Breast epithelium (tissue), 4 donors: ENCODE measurements at places on chromosomes 2 and 18. TPM values are rescaled to one million over a fixed set of nuclear protein-coding genes. Genes with fewer than 3 reads are reported as not detected.

The CRYGC gene
- not detected for total RNA-seq

The GREB1 gene
- total RNA-seq: 83.6 TPM

The CIDEA gene
- 68.6 TPM for total RNA-seq

The ABCG5 gene
- not detected for total RNA-seq

The TEKT4 gene
- total RNA-seq: not detected

The POTEJ gene
- total RNA-seq: not detected

The TDRD15 gene
- total RNA-seq: not detected

The GLI2 gene
- total RNA-seq: 0.96 TPM

DNA sequence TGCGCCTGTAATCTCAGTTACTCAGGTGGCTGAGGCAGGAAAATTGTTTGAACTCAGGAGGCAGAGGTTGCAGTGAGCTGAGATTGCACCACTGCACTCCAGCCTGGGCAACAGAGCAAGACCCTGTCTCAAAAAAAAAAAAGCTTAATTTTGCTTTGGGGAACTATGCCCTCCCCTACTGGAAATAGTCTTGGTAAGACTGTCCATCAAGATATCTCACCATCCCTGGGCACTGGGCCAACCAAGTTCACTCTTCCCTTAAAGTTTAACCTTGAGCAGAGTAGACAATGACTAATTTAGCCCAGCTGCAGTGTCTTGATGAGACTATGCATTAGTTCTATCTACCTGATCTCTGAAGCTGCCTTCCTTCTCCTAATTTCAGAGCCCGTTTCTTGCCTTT is 44.7 kb downstream of the ASXL2 start:
- DNase-seq: no peak
- H3K4me3 ChIP-seq: no peak overlapping the region
- H3K4me1 ChIP-seq: no peaks in the 10 kb centered on the region
- H3K36me3 ChIP-seq: no peaks in the 10 kb centered on the region

DNA sequence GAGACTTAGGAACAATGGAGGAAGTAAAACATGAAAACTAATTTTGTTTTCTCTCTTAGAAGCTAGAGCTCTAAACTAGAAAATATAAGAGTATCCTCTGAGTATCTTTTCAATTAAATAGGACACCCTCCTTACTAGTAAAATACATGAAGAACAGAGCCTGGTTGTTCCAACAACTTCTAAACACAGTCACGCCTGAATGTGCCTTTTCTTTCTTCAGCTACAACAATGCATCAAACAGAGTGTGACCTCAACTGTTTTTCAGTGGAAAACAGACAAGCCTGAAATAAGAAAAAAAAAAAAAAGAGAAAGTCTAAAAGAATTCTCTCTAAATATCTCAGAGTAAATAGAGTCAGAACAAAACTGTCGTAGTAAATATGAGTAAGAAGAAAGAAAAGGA is 928.8 kb downstream of the CNTNAP5 start:
- no peaks in the 10 kb centered on the region for H3K36me3 ChIP-seq
- no peak overlapping the region for H3K27ac ChIP-seq
- H3K4me3 ChIP-seq: no peak overlapping the region
- no peak for DNase-seq
- no peaks in the 10 kb centered on the region for H3K27me3 ChIP-seq

DNA sequence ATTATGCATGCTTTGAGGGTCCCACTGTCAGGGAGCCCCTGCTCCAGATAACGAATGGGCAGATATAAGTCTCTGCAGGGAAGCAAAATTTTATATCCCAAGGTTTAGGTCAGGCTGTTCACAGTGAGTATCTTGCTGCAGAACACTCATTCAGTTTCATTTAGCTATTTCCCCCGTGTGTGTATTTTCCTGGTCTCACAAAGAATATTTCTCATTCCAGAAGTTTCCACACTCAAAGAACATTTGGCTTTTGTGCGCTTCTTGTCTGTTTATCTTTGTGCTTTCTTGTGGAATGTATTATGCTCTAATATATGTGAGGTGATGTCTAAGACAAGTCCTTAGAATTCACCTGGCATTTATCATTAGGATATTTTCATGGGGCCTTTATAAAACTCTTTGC is 140.4 kb upstream of the MMADHC start:
- no peak overlapping the region for H3K4me3 ChIP-seq
- H3K27me3 ChIP-seq: no peaks in the 10 kb centered on the region
- H3K27ac ChIP-seq: no peak overlapping the region

GRCh38 chr2:109438773-109439389 is 174.9 kb downstream of the SEPTIN10 start:
- DNase-seq: no peak
- no peaks in the 10 kb centered on the region for H3K27me3 ChIP-seq
- H3K27ac ChIP-seq: no peak overlapping the region

DNA sequence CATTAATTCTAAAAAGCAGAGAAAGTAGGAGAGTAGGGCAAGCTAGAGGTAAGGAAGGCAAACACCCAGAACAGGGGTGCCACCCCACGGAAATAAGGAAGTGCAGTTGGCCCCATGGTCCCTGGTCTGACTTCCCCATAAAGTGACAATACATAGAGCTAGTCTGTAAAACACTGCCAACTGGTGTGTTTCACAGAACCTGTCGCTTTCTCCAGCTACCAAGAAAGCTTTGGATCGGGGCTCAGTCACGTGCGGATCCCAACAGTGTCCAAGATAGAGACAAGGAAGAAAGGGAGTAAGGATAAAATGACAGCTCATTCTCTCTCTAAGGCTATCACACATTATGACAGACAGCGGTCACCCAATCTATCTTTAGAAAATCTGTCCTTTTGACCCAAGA is 36.4 kb downstream of the TBC1D8 start:
- no peaks in the 10 kb centered on the region for H3K36me3 ChIP-seq
- H3K27ac ChIP-seq: peak overlapping the region; percentile 76
- no peak overlapping the region for H3K4me3 ChIP-seq
- DNase-seq: no peak
- no peaks in the 10 kb centered on the region for H3K27me3 ChIP-seq
- peaks cover 26% of the 10 kb centered on the region for H3K4me1 ChIP-seq

DNA sequence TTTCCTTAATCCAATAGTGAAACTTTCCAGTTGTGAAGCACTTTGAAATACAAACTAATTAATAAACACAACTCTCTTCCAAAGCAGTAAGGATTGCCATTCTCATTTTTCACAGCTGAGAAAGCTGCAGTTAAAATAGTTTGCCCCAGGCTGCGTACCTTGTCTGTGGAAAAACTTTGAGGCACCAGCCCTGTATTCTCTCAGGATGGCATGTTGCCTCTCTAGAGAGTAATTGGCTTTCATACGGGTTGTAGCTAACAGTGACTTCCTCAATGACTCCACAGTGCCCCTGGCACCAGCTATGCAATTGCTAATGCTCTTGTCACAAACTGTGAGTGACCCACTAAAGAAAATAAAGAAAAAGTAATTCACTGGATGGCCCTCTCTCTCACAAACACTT is 345.7 kb downstream of the MTX2 start:
- H3K36me3 ChIP-seq: no peaks in the 10 kb centered on the region
- no peaks in the 10 kb centered on the region for H3K27me3 ChIP-seq
- H3K4me3 ChIP-seq: no peak overlapping the region
- H3K4me1 ChIP-seq: no peaks in the 10 kb centered on the region
- DNase-seq: no peak
- no peak overlapping the region for H3K27ac ChIP-seq

- DNase-seq: no peak
- H3K4me1 ChIP-seq: no peaks in the 10 kb centered on the region
- no peaks in the 10 kb centered on the region for H3K27me3 ChIP-seq
These were observed 31.3 kb upstream of the EVA1A start for GRCh38 chr2:75592030-75592429.

DNA sequence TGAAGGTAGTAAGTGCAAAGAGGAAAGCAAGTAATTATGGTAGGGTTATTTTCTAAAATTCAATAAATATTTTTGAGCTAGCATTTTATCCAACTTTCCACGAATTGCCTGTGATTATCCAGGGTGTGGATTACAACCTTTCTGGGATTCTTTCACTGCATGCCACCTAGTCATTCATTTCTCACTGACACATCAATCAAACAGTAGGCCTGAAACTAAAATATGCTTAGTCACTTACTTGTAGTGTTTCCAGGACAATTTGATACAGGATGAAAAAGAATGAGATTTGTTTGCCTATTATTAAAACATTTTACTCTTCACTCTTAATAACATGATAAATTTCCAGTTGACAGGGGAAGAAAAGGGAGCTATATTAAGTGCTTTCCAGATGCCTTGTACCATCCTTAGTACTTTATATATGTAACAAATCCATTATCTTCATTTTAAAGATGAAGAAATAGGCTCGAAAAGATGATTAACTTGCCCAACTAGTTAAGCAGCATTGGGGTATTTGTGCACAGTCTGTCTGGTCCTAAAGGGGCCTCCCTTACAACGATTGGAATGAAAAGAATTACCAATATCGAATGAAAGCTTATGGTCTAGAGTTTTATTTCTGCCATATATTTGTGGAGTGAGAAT is 70.4 kb downstream of the KCTD1 start:
- no peaks in the 10 kb centered on the region for H3K36me3 ChIP-seq
- no peaks in the 10 kb centered on the region for H3K4me1 ChIP-seq
- no peak for DNase-seq
- H3K27me3 ChIP-seq: no peaks in the 10 kb centered on the region

- no peak overlapping the region for H3K4me3 ChIP-seq
- no peaks in the 10 kb centered on the region for H3K4me1 ChIP-seq
- no peaks in the 10 kb centered on the region for H3K36me3 ChIP-seq
- DNase-seq: peak; percentile 37
- H3K27ac ChIP-seq: peak overlapping the region; percentile 29
These were observed 53.3 kb upstream of the B3GNT7 start for GRCh38 chr2:231342061-231342711.

- no peaks in the 10 kb centered on the region for H3K27me3 ChIP-seq
- DNase-seq: no peak
- no peaks in the 10 kb centered on the region for H3K36me3 ChIP-seq
- no peaks in the 10 kb centered on the region for H3K4me1 ChIP-seq
These were observed 522.0 kb upstream of the FAM98A start for GRCh38 chr2:34121076-34121475.

DNA sequence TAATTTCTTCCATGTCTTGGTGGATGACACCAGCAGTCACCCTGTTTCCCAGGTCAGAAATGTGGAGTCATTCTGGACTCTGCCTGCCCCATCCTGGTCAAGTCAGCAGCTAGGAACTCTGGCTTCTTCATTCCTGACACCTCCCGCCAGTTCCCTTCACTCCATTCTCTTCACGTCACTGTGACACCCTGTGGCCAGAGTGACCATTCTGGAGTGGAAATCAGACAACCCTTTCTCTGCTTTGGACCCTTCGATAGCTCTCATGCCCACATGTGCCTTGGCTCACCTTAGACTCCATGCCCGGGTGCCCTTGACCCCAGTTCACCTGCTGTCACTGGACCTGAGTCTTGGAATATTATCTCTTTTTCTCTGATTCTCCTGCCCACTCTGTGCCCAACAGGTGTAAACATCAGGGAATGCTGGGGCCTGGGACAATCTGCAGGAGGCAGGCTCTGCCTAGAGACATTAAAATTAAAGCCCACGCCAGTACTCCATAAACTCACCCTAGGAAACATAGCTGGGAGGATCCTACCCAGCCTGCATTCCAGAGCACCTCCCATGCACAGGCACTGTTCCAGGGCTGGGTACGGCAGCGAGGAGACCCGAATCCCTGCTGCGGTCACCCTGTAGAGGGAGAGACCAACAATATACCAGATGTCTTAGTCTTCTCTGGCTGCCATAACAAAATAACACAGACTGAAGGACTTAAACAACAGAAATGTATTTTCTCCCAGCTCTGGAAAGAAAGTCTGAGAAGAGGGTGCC is 41.1 kb upstream of the FAHD2A start:
- no peaks in the 10 kb centered on the region for H3K36me3 ChIP-seq
- peak; percentile 15 for DNase-seq
- H3K4me3 ChIP-seq: no peak overlapping the region
- no peaks in the 10 kb centered on the region for H3K4me1 ChIP-seq
- no peak overlapping the region for H3K27ac ChIP-seq

DNA sequence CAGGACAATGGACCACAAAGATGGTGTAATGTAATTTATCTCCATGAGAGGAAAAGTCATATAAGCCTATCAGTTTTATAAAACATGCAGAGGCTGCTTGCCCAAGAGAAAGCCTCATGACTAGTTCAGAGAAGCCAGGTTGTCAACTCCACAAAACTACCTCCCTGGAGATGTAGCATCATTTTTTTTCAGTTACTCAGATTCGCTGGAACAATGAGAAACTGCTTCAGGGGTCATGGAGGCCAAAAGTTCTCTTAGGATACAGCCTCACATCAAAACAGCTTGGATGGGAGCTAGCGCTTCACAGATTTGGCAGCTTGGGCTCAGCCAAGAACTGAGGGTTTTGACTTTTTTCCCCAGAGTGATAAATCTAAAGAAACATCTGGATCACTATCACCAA is 263.5 kb downstream of the INSIG2 start:
- H3K27me3 ChIP-seq: no peaks in the 10 kb centered on the region
- H3K4me1 ChIP-seq: no peaks in the 10 kb centered on the region
- H3K27ac ChIP-seq: no peak overlapping the region
- no peak for DNase-seq

DNA sequence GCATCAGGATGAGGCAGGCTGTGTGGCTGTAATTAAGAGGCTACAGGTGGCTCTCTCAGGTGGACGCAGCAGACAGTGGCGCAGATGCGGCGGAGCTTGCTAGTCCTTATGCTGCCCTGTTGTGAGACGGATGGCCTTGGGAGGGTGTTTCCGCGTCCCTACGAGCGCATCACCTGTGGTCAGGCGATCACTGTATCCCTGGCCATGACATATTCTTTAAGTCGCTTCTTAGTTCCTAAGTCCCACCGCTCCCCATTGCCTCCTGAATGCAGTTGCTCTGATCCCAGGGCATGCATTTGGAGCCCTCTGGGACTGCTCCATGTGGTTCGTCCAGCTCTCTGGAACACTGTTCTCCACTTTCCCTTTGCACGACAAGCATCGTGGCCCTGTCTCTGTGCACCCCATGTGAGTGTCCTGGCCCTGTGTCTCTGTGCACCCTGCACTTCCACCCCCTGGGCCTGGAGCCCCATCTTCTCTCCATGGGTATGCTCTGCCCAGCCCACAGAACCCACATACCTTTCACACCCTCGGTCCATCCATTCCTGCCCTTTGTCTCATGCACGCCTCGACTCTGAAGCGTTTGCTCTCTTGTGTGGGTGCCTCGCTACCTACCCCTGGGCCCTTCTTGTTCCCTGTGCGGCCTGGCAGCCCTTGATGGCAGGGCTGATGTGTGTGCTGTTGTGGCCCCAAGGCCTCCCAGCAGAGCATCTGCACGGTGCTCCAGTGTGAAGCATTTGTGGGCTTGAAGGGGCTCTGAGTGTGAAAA is 74.4 kb downstream of the SH3RF3 start:
- DNase-seq: no peak
- no peak overlapping the region for H3K27ac ChIP-seq
- H3K4me3 ChIP-seq: no peak overlapping the region
- no peaks in the 10 kb centered on the region for H3K4me1 ChIP-seq
- no peaks in the 10 kb centered on the region for H3K36me3 ChIP-seq
- H3K27me3 ChIP-seq: no peaks in the 10 kb centered on the region
